ENCODE measurements at places on chromosomes 3 and 15.

GRCh38 chr3:127961963-127962362, 46.9 kb downstream of the KBTBD12 start:
- peak; percentile 56 for DNase-seq

GRCh38 chr15:92323525-92323924, 70.2 kb upstream of the ST8SIA2 start:
- no peak for DNase-seq

DNA sequence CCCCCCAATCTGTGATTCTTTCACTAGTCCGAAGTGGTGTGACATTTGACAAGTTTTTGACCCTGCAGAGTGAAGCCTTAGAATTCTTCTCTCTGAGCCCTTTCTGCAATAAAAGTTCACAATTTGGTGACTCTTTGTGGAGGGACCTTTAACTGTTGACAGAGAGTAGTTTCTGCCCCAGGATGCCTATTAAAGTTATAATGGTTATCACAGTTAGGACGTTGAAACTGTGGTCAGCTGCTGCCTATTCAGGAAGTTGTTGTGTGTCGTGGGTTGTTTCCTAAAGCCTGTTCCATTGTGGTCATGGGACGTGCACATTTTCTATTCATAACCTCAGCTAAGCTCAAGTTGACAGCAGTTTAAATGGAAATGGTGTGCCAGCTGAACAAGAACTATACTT, 274.5 kb downstream of the NEK10 start:
- DNase-seq = no peak

DNA sequence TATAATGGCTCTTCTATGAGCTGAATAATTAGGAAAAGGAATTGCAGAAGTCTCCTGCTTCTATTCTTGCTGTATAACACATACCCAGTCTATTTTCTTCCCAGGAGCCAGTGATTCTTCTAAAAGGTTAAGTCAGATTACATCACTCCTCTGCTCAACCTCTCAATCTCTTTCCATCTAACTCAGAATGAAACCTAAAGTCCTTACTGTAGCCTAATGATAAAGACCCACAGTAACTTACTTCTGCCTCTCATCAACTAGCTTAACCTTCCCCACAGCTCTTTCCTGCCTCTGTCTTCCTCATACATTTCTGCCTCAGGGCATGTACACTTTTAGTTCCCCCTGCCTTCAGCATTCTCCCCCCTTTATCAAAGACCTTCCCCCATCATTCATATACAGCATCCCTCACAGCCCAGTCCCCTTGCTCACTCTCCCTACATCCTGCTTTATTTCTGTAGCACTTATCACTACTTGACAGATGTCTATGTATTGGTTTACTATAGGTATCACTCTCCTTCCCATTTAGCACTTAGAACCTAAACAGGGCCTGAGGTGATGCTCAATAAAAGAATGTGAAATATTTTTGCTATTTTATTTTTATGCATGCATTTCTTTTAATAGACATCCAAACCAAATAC, 28.5 kb upstream of the CMTM6 start:
- no peak for DNase-seq

DNA sequence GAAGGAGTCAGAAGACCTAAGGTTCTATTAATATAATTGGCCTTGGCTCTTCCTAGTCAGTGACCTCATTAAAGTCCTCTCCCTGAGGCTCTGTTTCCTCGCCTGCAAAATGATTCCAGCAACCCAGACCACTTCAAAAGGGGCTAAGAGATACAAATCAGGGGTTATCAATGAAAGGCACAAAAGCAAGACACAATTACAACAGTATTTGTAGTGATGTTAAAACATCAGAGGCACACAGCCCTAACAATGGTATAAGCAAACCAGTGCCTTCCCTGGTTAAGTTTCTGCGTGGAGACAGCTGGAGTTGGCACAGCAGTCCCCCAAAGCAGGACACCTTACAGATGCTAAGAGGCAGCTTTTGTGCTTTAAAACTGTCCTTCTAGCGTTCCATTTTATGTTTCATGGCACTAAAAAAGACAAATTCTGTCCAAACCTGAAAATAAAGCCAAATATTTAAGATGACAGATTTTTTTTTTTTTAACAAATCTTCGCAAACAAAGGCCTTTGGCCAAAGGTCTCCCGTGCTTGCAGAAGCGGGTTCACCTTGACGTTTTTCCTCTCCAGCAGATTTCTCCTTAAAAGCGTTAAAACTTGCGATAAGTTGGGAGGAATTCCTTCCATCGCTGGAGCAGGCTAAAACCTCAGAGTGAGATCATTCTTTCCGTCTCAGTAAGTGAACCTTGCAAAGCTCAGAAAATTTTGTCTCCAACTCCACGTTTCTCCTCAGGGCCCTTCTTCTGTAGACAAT, 999 bp downstream of the ZNF280D start:
- DNase-seq = peak; percentile 43

DNA sequence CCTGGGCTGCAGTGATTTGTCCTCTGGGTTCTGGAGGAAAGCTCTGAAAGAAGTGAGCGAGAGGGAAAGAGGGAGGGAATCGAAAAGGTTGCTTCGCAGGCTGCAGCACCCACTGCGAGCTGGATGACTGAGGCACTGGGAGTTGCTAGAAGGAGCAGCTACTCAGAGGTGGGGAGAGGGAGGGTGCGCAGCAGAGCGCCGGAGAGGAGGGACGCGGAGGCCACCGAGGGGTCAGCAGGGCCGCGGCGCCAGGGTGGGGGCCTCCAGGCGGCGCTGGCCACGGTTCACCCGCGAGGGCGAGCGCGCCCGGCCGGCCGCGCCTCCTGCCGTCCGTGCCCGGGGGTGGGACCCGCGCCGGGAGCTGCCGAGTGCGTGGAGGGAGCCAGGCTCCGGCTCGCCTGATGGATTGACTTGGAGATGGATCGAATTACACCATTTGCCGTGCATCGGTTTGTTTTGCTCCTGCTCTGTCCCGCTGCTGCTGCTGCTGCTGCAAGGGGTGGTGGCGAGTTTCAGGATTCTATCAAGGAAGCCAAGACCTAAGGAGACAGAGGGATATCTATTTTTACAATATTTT, at the start of gene SEMA6D:
Gene SEMA6D, plus strand, starts transcription at position 470 of the 577 bp plus-strand sequence. CDS start 42,294 bp downstream, outside the sequence.
- peak; percentile 66 for DNase-seq

DNA sequence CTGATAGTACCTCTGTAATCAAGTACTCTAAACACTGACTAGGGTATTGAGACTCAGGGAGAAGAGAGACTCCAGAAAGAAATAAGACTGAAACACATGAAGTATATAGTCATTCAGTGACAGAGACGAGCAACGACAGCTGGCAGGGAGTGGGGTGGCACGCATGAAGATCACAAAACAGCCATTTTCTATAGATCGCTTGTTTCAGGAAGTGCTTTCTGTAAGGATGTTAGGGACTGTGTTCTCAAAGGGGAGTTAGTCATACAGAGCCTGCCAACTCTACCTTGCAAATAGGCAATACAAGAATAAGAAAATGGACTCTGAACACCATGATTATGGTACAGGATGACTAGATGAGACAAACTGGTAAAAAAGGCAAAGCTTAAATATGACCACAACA, 139.5 kb downstream of the TBL1XR1 start:
- no peak for DNase-seq

DNA sequence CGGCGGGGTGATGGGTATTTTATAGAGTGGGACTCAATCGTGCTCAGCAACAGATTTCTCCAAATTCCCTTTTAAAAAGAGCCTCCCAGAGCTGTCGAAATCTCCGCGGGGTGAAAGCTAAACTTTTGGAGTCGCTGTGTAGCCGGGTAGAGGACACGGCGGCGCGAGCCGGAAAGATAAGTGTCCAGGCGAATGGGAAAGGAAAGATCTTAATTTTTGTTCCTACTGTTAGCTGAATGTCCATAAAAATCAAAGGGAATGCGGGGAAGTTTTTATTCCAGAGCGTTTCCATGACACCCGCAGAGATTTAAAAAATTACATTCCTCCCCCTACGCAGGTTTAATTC, 9.1 kb downstream of the EOMES start:
- no peak for DNase-seq

DNA sequence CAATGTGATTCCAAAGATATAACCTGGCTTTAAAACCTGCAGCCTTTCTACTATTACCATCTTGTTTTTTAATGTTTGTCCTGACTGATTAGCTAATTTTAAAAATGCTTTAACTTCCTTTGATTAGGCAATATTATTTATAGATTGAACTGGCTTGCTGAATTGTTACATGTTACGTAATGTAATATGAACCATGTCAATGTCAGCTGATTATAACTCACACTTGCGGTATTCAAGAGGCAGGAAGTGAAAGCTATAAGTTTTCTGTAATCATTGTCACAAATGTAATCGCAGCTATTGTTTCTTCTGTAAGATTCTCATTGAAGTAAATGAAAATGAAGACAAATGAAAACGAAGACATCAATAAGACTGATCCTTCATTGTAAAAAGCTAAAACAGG, 146.8 kb downstream of the ROBO2 start:
- no peak for DNase-seq

All from RCC 7860 (cell line).